ENCODE measurements at places on chromosomes 3 and 15.
A peak's percentile ranks its signal among the peaks of the same experiment; 100 is the strongest.

DNA sequence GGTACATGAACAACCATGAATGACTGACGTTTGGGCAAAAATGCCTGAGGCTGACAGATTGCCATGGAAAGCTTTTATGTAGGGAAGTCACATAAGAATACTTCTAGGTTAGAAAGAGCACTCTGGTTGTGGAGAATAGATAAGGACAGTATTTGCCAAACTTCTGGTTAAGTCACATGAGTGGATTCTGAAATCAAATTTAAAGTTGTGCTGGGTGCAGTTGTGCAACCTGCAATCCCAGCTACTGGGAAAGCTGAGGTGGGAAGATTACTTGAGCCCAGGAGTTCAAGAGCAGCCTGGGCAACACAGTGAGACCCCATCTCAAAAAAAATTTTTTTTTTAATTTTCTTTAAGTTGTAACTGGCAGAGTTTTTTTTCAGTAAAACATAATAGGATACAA lies 7.2 kb upstream of the ZNF148 start:
- no peak for DNase-seq

GRCh38 chr3:194750491-194750828 lies 64.8 kb downstream of the FAM43A start:
- no peak for DNase-seq

DNA sequence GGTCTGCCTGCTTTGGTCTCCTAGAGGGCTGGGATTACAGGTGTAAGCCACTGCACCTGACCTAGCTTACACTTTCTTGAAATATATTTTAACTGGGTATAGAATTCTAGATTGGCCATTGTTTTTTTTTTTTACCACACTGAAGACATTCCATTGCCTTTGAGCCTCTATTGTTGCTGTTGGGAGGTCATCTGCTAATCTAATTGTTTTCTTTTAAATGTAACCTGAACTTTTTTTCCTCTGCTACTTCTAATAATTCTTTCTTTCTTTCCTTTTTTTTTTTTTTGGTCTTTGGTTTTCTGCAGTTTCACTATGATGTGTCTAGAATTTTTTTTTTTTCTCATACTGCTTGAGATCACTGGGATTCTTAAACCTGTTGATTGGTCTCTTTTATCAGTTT lies 28.1 kb downstream of the ERICH6 start:
- no peak for DNase-seq

DNA sequence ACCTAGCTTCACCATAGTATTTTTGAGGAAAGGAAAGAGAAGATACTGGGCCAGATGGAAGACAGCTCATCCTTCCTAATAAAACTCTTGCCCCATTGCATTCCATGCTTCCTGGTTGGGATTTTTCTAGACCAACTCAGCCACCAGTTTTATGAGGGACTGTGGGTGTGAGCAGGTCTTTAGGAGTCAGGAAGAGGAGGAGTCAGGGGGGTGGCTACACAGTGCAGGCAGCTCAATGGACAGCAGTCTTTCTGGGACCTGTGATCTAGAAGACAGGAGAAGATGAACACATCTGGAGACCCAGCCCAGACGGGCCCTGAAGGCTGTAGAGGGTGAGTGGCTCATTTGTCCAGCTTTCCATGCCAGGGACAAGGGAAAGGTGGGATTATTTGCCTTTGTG lies at the start of gene NOX5:
NOX5 (plus strand) TSS at position 242 of the 400 bp plus-strand sequence; CDS start at position 283, 41 bp downstream.
- no peak for DNase-seq

GRCh38 chr3:151875759-151876158 lies 2.3 kb downstream of the SUCNR1 start:
- DNase-seq, result no peak

- no peak for DNase-seq
These were observed 89.0 kb upstream of the SLC4A7 start for GRCh38 chr3:27573138-27573537.

DNA sequence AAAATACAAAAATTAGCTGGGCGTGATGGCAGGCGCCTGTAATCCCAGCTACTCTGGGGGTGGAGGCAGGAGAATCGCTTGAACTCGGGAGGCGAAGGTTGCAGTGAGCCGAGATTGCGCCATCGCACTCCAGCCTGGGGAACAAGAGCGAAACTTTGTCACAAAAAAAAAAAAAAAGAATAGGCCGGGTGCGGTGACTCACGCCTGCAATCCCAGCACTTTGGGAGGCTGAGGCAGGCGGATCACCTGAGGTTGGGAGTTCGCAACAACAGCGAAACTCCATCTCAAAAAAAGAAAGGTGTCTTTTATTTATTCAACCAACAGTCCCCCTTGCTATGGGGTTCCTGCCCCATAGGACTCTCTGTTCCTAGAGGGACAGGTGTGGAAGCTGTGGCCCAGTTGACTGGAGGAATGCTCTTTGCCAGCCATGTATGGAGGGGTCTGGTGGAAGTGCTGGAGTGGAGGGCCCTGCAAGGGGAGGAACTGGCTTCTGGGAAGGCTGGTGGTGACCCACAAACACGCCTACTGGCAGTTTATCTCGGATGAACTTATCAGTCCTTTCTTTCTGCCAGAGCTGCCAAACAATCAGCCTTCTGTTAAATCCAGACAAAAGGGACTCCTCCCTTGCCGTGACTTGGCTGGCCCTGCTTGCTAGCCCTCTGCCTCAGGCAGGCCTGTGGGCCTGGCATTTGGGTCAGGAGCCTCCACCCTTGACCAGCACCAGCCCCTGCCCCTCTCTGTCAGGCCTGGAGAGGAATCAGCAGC lies 4.6 kb upstream of the DAG1 start:
- no peak for DNase-seq

DNA sequence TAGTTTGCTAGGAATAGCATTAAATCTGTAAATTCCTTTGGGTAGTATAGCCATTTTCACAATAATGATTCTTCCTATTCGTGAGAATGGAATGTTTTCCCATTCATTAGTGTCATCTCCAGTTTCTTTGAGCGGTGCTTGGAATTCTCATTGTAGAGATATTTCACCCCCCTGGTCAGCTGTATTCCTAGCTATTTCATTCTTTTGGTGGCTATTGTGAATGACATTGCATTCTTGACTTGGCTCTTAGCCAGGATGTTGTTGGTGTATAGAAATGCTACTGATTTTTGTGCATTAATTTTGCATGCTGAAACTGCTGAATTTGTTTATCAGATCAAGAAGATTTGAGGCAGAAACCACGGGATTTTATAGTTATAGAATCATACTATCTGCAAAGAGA lies 690.5 kb upstream of the ALCAM start:
- DNase-seq, result no peak

- no peak for DNase-seq
These were observed 14.6 kb upstream of the GRIP2 start for GRCh38 chr3:14554715-14555114.

DNA sequence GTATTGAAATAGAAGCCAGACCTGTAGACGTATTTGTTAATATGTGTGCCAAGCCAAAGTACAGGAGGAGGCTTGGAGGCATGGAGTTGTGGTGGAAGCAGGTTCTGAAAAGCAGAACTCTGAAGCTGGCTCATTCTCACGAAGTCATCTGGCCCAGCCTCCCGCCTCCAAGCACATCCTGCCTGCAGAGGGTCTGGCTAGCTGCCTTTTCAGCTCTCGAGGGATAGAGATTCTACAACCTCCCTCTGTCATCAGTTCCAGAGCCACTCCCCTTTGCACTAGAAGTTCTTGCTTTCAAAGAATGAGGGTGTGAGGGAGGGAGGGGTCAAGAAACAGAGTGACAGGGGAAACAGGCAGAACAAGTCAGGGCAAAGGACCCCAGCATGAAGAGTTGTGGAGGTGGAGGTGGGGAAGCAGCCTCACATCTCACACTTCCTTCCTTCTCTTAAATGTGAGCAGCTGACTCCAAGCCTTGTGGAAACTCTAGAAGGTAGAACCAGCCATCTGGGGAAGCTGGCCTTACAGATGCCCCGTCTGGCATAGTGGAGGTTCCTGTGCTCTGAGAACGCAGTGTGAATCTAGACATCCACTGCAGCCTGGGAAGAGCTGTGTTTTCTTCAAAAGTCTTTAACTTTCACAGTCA lies 95.3 kb downstream of the SLC49A4 start:
- DNase-seq, result no peak

- DNase-seq, result no peak
These were observed 2.9 kb upstream of the SEMA3B start for GRCh38 chr3:50266017-50266416.

DNA sequence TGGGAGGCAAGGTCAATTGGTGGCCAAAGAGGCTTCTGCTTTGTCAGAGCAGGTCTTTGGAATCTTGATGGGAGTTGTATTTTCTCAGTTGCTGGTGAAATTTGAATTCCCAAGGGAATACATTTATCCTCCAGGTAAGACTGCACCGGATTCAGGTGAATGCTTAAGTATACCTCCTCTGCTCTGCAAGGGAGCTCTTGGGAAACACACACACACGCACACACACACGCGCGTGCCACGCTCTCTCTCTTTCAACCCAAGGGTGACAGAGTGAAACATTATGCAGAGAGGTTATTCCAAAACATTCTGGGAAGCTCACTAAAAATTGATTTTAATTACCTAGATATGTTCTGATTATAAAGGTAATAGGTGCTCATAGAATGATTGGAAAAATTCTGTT lies 33.7 kb downstream of the ST6GAL1 start:
- no peak for DNase-seq

- DNase-seq, result no peak
These were observed 225.8 kb upstream of the UMPS start for GRCh38 chr3:124504332-124505059.

GRCh38 chr3:175386630-175387029 lies 527.5 kb downstream of the NAALADL2 start:
- no peak for DNase-seq

DNA sequence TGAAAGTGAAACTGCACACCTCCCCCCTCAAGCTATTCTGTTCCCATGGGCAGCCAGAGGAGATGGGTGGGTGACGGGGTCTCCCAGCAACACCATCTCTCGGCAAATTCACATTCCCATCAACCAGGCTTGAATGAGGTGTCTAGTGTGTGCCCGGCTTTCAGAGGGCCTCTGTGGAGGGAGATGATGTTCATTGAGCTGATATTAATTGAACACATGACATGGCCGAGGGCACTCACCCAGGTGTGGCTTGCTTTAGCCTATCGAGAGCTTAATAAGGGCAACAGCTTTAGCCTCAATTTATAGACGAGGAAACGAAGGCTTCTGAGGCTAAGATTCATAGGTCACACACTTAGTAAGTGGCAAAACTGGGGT lies 288.0 kb downstream of the UACA start:
- no peak for DNase-seq

DNA sequence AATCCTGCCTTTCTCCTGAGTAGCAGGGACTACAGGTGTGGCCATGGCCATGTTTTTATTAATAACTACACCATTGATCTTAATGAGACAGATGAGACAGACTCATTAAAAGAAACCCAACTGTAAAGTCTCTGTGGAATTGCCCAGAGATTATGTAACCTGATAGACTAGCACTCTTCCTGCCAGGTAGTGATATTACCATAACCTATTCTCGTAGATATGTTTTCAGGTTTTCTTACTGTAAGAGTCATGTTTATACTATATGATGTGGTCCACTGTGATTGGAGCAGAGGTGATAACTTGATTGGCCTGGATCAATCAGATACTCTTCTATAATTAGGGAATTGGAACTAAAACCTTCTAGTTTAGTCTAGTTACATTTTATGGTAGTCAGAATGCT lies 93.7 kb downstream of the NFKBIZ start:
- no peak for DNase-seq

DNA sequence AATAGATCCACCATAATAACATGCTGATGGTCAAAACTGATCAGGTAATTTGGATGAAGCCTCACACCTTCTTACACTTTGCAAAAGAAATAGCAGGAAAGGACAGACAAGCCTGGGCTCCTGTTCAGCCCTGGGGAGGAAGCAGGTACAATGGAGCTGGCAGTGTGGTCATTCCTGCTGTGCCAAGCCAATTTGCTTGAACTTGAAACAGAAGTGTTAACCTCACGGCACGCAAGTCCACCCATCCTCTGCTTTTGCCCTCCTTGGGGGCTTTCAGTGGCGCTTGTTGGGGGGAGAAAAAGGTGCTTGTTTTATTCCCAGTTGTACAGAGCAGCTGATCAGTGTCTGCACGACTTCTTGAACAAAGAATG lies 36.8 kb upstream of the RFTN1 start:
- DNase-seq, result no peak

DNA sequence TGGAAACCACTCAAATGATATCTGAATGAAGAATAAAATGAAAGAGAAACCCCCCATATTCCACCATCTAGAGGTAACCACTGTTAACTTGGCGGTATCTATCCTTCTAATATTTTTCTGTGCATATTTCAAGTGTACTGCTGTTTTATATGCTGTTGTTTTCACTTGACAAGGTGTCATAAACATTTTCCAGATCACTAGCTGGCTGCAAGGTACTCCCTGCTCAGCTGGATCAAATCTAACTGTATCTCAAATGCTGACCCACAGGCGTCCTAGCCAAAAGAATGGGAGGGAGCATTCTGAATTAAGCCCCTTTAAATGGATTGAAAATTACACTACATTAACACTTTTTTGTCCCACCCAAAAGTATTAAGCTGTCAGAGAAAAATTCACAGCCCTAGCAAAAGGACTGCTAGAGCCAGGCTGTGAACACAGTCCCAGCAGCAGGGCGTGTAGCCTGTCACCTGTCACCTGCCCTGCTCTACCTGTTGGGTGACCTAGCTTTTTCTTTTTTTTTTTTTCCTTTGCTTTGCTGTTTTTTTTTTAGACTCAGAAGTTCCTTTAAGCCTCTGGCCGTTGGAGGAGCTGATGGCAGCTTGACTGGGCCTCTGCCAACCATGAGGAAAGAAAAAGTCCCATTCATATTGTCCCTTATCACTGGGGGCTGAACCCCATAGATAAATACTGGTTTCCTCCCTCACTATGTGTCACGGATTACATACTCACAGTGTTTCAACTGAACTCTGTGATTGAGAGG lies 93.7 kb upstream of the TSC22D2 start:
- no peak for DNase-seq

GRCh38 chr3:44624749-44625480 lies at the start of gene ZNF197:
ZNF197 (plus strand) TSS chr3:44625036; CDS start chr3:44629155, 4,119 bp downstream.
- peak; percentile 28 for DNase-seq

GRCh38 chr15:41490355-41490754 lies 3.3 kb upstream of the ITPKA start:
- no peak for DNase-seq

DNA sequence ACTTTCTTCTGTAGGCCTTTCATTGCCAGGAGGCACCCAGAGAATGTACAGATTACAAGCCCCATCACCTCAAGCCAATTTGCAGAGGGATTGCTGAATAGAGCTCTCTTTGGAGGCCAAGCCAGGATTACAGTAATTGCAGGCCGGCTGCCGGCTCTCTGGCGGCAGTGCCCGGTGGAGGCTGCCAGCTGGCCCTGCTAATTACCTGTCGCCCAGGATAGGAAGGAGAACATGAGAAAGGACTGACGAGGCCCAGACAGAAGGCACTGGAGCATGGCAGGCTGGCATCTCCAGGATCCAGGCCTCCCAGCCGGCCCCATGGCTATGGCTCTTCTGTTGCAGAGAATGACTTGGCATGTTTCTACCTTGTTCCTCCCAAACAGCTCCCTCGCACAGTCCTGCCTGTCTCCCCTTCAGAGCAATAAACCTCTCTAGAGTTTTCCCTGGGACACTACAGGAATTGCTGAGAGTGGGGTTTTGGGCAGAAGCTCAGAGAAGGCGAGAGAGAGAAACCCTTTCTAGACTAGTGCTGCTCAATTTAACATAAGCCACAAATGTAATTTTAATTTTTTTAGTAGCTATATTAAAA lies 273.6 kb upstream of the PROK2 start:
- DNase-seq, result no peak
